ENCODE measurements at places on chromosomes 16 and 17. TPM values are rescaled to one million over a fixed set of nuclear protein-coding genes. Genes with fewer than 3 reads are reported as not detected.

GRCh38 chr17:78038748-78039288 lies 80.3 kb downstream of the TNRC6C start:
- DNase-seq = no peak

- DNase-seq = no peak
These were observed 53.1 kb downstream of the DNAH17 start for GRCh38 chr17:78523934-78524655.

DNA sequence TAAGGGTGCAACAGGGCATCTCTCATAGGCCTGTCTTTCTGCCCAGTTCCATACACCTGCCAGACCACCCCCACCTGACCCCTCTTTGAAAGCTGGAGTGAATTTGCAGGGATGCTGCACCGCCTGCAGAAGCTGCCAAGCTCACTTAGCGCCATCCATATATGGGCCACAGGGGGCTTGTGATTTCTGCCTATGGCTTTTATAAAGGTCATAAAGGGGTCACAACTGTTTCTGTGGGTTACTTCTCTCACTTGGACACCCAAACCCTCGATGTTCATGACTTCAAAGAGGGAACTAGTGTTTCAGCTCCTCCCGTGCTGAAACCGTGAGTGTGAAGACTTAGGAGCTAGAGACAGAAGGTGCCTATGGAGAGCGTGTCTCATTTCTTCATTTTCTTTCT lies 23.9 kb upstream of the MEAK7 start:
- DNase-seq = no peak

- peak; percentile 62 for DNase-seq
These were observed 38.1 kb upstream of the SSTR5 start for GRCh38 chr16:1034230-1035065.

GRCh38 chr16:87445486-87445885 lies 47.3 kb downstream of the ZCCHC14 start:
- no peak for DNase-seq

GRCh38 chr16:70686376-70687101 lies 686 bp upstream of the MTSS2 start:
- no peak for DNase-seq

GRCh38 chr17:45357364-45357997 lies 40.7 kb upstream of the MAP3K14 start:
- DNase-seq = no peak

The FGF11 gene
- total RNA-seq = not detected
